ENCODE measurements at places on chromosomes 13 and 19. TPM values are rescaled to one million over a fixed set of nuclear protein-coding genes. Genes with fewer than 3 reads are reported as not detected.

DNA sequence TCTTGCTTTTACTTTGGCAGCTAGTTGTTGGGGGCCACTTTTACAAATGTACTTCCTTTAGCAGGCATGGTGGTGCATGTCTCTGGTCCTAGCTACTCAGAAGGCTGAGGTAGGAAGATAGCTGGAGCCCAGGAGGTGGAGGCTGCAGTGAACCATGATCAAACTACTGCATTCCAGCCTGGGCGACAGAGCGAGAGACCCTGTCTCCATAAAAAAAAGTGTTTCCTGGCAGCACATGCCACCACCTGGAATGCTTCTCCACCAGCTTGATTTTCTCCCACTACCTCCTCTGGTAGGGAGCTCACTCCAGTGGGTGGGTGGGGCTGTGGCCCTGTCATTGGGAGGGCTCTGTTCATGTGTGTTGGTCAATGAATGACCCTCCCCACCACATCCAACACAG lies 12.5 kb downstream of the FZR1 start:
- H3K27ac ChIP-seq, result no peak overlapping the region
- H3K36me3 ChIP-seq, result peaks cover 28% of the 10 kb centered on the region
- no peak overlapping the region for H3K4me3 ChIP-seq
- DNase-seq, result no peak

GRCh38 chr13:110297766-110298504 lies 9.0 kb downstream of the COL4A1 start:
- DNase-seq, result no peak
- peaks cover 24% of the 10 kb centered on the region for H3K27me3 ChIP-seq
- H3K4me3 ChIP-seq, result no peak overlapping the region
- peaks cover 4% of the 10 kb centered on the region for H3K4me1 ChIP-seq
- H3K36me3 ChIP-seq, result no peaks in the 10 kb centered on the region

- H3K4me3 ChIP-seq, result no peak overlapping the region
- H3K27ac ChIP-seq, result no peak overlapping the region
These were observed 3.2 kb upstream of the ADAT3 start for GRCh38 chr19:1901940-1902404.

GRCh38 chr13:113109151-113110047 lies 3.8 kb downstream of the F7 start:
- no peak overlapping the region for H3K27ac ChIP-seq
- H3K27me3 ChIP-seq, result 0 out of 3 replicates have a peak, but pooled peaks cover 2% of the 10 kb centered on the region
- H3K36me3 ChIP-seq, result no peaks in the 10 kb centered on the region
- no peak for DNase-seq
- H3K4me1 ChIP-seq, result peaks cover 10% of the 10 kb centered on the region
- no peak overlapping the region for H3K4me3 ChIP-seq

GRCh38 chr13:31321457-31321856 lies 121.7 kb downstream of the B3GLCT start:
- no peak overlapping the region for H3K27ac ChIP-seq
- no peaks in the 10 kb centered on the region for H3K4me1 ChIP-seq
- H3K27me3 ChIP-seq, result no peaks in the 10 kb centered on the region
- H3K36me3 ChIP-seq, result no peaks in the 10 kb centered on the region

DNA sequence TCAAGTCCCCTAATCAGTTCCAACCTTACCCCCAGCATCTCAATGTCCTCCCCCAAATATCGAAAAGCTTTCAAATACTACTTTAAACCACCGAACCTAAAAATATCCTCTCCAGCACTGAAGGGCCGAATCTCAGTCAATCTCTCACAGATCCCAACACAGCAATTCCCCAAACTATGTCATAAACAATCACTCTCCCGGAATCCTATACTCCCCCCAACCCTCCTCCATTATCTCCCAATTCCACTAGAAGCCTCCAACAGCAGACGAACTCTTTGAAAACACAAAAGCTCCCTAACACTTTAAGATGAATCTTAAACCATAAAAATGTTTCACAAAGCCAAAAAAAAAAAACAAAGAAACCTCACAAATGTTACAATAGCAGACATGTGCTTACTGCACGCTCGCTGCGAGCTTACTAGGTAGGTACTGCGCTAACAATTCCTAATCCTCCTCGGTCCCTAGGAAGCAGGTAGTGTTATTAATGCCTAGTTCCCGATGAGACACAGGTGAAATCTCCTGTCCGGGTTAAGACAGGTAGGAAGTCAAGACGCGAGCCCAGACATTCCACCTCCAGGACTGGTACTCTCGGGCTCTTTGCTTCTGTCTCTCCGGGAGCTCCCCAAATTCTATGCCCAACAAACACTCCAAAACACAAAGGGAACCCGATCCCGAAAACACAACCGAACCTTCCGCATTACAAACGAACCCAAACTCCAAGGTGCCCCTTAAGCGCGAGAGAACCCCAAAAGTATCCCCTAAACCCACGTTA lies 14.2 kb downstream of the FBXO46 start:
- peaks cover 43% of the 10 kb centered on the region for H3K36me3 ChIP-seq
- H3K4me1 ChIP-seq, result peaks cover 20% of the 10 kb centered on the region
- DNase-seq, result peak; percentile 33
- no peaks in the 10 kb centered on the region for H3K27me3 ChIP-seq

- no peaks in the 10 kb centered on the region for H3K36me3 ChIP-seq
- H3K27ac ChIP-seq, result no peak overlapping the region
- DNase-seq, result no peak
- H3K4me3 ChIP-seq, result no peak overlapping the region
- H3K4me1 ChIP-seq, result no peaks in the 10 kb centered on the region
- no peaks in the 10 kb centered on the region for H3K27me3 ChIP-seq
These were observed 134.4 kb downstream of the KL start for GRCh38 chr13:33150662-33151061.

Gene RDH8
- not detected for total RNA-seq

Gene RASA3
- 21.4 TPM for total RNA-seq

Gene CDX2
- total RNA-seq, result 0.04 TPM

Gene NCCRP1
- 0.11 TPM for total RNA-seq

Gene NOTCH3
- 1.2 TPM for total RNA-seq
